NCI-H1092 treated with DMSO at 0.1 percent for 48 hours (cell line): ENCODE measurements at places on chromosomes 12 and 14.

- no peak for DNase-seq
These were observed 151.5 kb downstream of the PRKCH start for GRCh38 chr14:61472801-61473376.

GRCh38 chr12:14283489-14284144 is 81.9 kb upstream of the ATF7IP start:
- peak; percentile 65 for DNase-seq

DNA sequence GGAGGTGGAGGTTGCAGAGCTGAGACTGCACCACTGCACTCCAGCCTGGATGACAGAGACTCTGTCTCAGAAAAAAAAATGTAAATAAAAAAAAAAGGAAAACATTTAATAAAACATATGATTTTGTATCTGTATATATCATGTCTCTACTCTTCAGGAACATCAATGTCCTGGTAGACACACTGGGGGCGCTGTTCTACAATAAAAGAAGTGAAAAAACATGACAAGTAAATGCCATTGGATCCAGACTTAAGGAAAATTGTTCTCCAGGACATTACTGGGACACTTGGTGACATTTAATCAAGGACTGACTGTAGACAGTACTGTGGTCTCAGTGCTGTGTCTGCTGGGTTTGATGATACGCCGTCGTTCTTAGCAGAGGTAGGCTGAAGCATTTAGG is 15.5 kb upstream of the KLC1 start:
- DNase-seq = no peak

GRCh38 chr12:119157978-119158377 is 20.8 kb upstream of the HSPB8 start:
- DNase-seq = no peak

GRCh38 chr14:93905623-93906022 is 21.5 kb upstream of the FAM181A start:
- DNase-seq = no peak

DNA sequence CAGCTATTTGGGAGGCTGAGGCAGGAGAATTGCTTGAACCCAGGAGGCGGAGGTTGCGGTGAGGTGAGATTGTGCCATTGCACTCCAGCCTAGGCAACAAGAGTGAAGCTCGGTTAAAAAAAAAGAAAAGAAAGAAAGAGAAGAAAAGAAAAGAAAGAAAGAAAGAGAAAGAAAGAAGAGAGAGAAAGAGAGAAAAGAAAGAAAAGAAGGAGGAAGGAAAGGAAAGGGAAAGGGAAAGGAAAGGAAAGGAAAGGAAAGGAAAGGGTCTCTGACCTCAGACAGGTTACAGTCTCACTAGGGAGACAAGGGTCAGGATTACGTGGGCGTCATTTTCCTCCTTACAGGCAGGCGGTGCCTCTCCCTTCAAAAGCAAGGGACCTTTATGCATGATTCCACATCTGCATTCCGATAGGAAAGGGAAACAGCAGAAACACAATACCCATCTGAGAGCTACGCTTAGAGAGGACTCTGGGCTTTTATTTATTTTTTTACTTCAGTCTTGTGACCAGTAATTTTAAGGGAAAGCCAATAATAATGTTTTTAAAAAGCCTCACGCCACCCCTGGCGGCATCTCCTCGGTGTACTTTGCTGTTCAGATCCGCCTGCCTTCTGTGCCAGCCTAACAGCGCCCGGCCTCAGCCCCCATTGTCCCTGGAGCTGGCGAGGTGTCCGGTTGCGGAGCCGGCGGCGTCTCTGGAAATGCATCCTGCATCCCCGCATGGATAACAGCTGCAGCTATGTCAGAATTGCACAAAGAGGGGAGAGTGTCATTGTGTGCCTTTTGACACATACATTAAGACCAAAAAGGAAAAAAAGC is 945 bp upstream of the HIP1R start:
- peak; percentile 54 for DNase-seq
